SW480 (cell line): ENCODE measurements at places on chromosomes 12 and 14.

GRCh38 chr14:76710056-76711010 lies 50.9 kb upstream of the VASH1 start:
- DNase-seq, result peak; percentile 62

- DNase-seq, result no peak
These were observed 3.4 kb upstream of the DHH start for GRCh38 chr12:49098035-49098451.

DNA sequence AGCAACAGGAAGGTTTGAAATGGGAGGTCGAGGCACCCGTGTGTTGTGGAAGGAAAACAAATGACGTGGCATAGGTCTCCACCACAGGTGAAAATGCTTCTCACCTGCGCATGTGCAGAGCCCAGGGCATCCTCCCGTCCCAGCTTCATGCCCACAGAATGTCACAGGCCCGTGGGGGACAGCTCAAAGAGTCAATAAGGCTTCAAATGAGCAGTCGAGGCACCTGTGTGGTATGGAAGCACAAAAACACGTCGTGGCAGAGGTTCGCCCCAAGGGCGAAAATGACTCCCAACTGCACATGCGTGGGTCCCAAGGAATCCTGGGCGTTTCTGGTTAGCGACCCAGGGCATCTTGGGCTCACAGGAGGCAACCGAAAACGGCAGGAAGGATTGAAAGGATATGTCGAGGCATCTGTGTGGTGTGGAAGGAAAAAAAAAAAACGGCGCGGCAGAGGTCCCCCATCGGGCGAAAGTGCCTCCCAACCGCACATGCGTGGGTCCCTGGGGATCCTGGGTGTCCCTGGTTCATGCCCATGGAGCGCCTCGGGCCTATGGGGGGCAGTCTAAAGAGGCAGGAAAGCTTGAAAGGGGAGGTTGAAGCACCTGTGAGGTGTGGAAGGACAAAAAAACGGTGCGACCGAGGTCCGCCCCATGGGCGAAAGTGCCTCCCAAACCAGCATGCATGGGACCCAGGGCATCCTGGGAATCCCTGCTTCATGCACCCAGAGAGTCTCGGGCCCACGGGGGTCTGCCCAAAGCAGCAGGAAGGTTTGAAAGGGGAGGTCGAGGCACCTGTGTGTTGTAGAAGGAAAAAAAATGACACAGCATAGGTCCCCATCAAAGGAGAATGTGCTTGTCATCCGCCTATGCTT lies 578.5 kb downstream of the ALG10 start:
- DNase-seq, result no peak

DNA sequence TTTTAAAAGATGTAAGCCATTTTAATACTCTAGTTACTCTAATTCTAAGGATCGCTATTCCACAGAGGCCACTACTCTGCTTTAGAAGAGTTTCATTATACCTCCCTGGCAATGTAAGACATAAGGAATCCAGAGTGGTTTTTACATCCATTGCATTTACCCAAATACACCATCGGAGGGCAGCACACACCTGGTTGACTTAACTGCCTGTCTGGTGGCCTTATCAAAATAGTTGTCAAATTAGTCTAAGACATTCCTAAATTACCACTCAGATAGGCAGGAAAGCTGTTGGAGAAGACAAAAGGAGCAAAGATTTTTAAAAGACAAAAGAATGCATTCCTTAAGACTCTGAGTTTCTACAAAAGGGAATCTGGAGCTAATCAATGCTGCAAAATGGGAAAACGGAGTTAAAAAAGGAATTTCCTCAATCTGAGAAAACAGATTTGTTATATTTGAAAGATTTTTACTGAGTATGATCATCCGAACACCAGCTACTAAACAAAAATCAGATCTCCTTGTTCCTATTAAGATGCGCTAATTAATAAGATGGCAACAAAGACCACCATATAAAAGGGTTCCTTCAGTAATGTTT lies 33.8 kb upstream of the FGD4 start:
- peak; percentile 81 for DNase-seq

DNA sequence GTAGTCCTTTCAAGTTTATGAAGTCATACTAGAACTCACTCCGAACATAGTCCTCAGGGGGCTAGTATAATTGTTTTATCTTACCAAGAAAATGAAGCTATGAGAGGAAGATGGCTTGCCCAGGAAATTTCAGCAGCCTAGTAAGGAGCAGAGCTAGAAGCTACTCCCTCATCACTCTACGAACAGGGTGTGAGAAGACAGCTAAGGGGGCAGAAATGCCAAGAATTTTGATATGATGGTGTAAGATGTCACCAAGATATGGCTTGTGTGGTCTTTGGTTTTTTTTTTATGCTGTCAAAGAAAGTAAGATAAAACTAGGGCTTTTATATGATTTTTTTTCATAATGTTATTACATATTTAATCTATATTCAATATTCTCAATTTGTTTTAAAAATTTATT lies 47.6 kb downstream of the PRICKLE1 start:
- DNase-seq, result no peak
